Stomach (tissue), 19 donors: ENCODE measurements at places on chromosomes 13 and 19.

DNA sequence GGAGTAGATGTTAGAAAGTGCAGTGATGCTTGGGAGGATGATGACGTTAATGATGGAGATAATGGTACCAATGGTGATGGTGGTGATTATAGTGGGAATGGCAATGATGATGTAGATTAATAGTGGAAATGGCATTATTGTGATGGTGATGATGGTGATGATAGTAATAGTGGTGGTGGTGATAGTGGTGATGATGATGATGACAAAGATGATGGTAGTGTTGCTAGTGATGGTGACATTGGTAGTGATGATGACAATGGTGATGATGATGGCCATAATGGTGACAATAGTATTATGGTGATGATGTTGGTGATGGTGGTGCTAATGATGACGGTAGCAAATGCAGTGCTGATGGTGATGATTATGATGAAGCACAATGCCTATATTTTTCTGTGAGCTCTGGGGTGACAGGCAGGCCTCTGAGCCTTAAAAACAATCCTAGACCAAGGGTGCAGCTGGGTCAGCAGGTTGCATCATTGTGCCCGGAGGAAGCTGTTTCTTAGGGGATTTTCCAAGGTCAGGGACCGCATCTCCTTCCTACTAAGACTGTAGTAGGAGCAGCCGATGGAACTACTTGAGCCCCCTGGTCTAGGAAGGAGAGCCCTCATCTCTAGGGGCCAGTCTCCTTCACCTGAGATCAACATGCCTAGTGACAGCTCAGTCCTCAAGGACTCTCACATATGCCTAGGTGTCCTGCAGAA lies 7.8 kb downstream of the CEACAM18 start:
- no peak overlapping the region for H3K4me3 ChIP-seq
- no peaks in the 10 kb centered on the region for H3K4me1 ChIP-seq
- no peak for DNase-seq
- peaks cover 6% of the 10 kb centered on the region for H3K27me3 ChIP-seq

GRCh38 chr13:46146898-46147297 lies 35.1 kb downstream of the LCP1 start:
- H3K4me3 ChIP-seq, result no peak overlapping the region
- no peaks in the 10 kb centered on the region for H3K36me3 ChIP-seq
- no peak overlapping the region for H3K27ac ChIP-seq
- no peaks in the 10 kb centered on the region for H3K27me3 ChIP-seq

GRCh38 chr13:101917833-101918661 lies 465.6 kb downstream of the ITGBL1 start:
- H3K36me3 ChIP-seq, result no peaks in the 10 kb centered on the region
- no peak overlapping the region for H3K4me3 ChIP-seq
- peak; percentile 27 for DNase-seq
- H3K27me3 ChIP-seq, result peaks cover 44% of the 10 kb centered on the region
- H3K27ac ChIP-seq, result no peak overlapping the region
- peaks cover 21% of the 10 kb centered on the region for H3K4me1 ChIP-seq

DNA sequence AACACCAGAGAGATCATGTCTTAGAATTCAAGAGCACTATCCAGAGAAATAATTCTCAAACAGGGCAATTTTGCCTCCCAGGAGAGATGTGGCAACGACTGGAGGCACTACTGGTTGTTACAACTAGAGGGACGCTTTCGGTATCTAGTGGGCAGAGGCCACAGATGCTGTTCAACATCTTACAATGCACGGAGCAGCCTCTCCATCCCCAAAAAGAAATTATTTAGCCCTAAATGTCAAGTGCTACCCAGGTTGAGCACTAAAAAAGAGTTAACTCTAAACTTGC lies 78.6 kb downstream of the ABCC4 start:
- H3K27ac ChIP-seq, result no peak overlapping the region
- no peaks in the 10 kb centered on the region for H3K27me3 ChIP-seq
- no peak overlapping the region for H3K4me3 ChIP-seq

- no peaks in the 10 kb centered on the region for H3K36me3 ChIP-seq
- H3K4me1 ChIP-seq, result no peaks in the 10 kb centered on the region
- no peak for DNase-seq
- H3K27me3 ChIP-seq, result no peaks in the 10 kb centered on the region
- no peak overlapping the region for H3K27ac ChIP-seq
Observed at GRCh38 chr13:77516342-77516789, 19.1 kb upstream of the SCEL start.

DNA sequence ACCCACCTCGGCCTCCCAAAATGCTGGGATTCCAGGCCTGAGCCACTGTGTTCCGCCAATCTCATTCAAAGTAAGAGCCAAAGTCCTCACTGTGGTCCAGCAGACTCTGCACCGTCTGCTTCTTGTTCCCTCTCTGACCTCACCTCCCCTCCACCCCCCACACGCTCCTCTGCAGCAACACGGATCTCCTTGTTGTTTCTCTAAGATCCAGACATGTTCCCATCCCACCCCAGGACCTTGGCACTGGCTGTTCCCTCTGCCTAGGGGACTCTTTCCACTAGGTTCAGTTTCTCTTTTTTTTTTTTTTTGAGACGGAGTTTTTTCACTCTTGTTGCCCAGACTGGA lies 38.4 kb downstream of the LTBP4 start:
- no peak for DNase-seq
- peaks cover 17% of the 10 kb centered on the region for H3K4me1 ChIP-seq
- H3K4me3 ChIP-seq, result no peak overlapping the region
- H3K36me3 ChIP-seq, result no peaks in the 10 kb centered on the region
- peaks cover 12% of the 10 kb centered on the region for H3K27me3 ChIP-seq

GRCh38 chr19:19362075-19362474 lies 41.4 kb downstream of the MAU2 start:
- H3K4me3 ChIP-seq, result no peak overlapping the region
- no peak overlapping the region for H3K27ac ChIP-seq
- H3K36me3 ChIP-seq, result peaks cover 28% of the 10 kb centered on the region
- H3K27me3 ChIP-seq, result no peaks in the 10 kb centered on the region

DNA sequence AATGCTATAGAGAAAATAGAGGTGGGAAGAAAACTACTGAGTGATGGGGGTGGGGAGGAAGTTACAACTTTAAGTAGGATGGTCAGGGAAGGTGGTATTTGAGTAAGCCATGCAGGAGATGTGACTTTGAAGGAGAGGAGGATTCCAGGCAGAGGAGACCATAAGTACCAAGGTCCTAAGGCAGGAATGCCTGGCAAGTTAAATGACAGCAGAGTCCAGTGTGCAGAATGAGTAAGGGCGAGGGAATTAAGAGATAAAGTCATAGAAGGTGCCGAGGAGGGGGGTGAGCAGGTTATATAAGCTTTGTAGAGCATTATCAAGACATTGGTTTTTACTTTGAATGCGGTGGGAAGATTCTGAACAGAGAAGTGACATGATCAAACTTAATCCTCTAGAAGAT lies 43.2 kb upstream of the WDFY2 start:
- H3K27me3 ChIP-seq, result no peaks in the 10 kb centered on the region
- DNase-seq, result no peak
- no peaks in the 10 kb centered on the region for H3K36me3 ChIP-seq
- peaks cover 27% of the 10 kb centered on the region for H3K4me1 ChIP-seq

DNA sequence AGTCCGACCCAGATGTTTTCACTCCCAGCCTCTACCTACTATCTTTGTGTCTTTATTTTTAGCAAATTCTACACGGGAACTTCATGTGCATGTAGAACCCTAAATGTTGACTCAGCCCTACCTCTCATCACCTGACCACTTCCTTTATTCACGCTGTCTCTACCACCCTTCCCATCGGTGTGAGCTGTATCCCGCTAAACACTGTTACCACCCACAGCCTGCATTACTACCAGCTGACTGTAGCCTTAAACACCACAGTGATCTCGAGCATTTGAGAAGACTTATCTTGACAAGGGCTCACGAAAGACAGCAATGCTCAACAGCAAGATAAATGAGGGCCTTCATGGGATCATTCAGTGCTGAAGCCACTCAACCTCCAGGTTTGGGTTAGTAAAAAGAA lies 15.1 kb downstream of the NCR1 start:
- no peak for DNase-seq
- H3K4me1 ChIP-seq, result no peaks in the 10 kb centered on the region
- no peaks in the 10 kb centered on the region for H3K36me3 ChIP-seq
- H3K27ac ChIP-seq, result no peak overlapping the region

- no peaks in the 10 kb centered on the region for H3K27me3 ChIP-seq
- H3K4me3 ChIP-seq, result no peak overlapping the region
- H3K36me3 ChIP-seq, result no peaks in the 10 kb centered on the region
- no peak overlapping the region for H3K27ac ChIP-seq
- DNase-seq, result no peak
- no peaks in the 10 kb centered on the region for H3K4me1 ChIP-seq
Observed at GRCh38 chr13:28429685-28430290, 65.1 kb downstream of the FLT1 start.

GRCh38 chr19:1062387-1063029 lies 4.5 kb upstream of the ARHGAP45 start:
- DNase-seq, result no peak
- H3K36me3 ChIP-seq, result peaks cover 5% of the 10 kb centered on the region
- peaks cover 18% of the 10 kb centered on the region for H3K27me3 ChIP-seq
- H3K4me3 ChIP-seq, result no peak overlapping the region
- H3K4me1 ChIP-seq, result peaks cover 38% of the 10 kb centered on the region

- no peak overlapping the region for H3K4me3 ChIP-seq
- no peaks in the 10 kb centered on the region for H3K36me3 ChIP-seq
- no peak overlapping the region for H3K27ac ChIP-seq
- no peaks in the 10 kb centered on the region for H3K4me1 ChIP-seq
- no peak for DNase-seq
- no peaks in the 10 kb centered on the region for H3K27me3 ChIP-seq
Observed at GRCh38 chr13:31221057-31221456, 21.3 kb downstream of the B3GLCT start.

- H3K27me3 ChIP-seq, result no peaks in the 10 kb centered on the region
- no peaks in the 10 kb centered on the region for H3K36me3 ChIP-seq
- no peaks in the 10 kb centered on the region for H3K4me1 ChIP-seq
- H3K4me3 ChIP-seq, result no peak overlapping the region
- no peak overlapping the region for H3K27ac ChIP-seq
- DNase-seq, result no peak
Observed at GRCh38 chr13:106417467-106418110, 117.9 kb downstream of the EFNB2 start.

DNA sequence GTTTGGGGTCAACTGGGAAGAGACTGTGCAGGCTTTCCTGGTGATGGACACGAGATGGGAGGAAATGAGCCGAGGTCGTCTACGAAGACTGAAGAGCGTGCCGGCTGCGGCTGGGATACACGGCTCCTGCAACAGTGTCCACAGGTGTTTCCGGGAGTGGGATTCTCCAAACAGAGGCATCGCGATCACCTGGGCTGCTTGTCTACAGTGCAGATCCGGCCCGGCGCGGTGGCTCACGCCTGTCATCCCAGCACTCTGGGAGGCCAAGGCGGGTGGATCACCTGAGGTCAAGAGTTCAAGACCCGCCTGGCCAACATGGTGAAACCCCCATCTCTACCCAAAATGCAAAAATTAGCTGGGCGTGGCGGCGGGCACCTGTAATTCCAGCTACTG lies 11.6 kb upstream of the SLC39A3 start:
- H3K27me3 ChIP-seq, result no peaks in the 10 kb centered on the region
- H3K27ac ChIP-seq, result no peak overlapping the region
- no peak for DNase-seq
- H3K4me1 ChIP-seq, result no peaks in the 10 kb centered on the region
- H3K4me3 ChIP-seq, result no peak overlapping the region
- peaks cover 19% of the 10 kb centered on the region for H3K36me3 ChIP-seq

- peak within 1 kb of the TSS; percentile 60 for H3K4me3 ChIP-seq
- peaks cover 34% of the 10 kb centered on the region for H3K4me1 ChIP-seq
- H3K36me3 ChIP-seq, result no peaks in the 10 kb centered on the region
- peaks cover 24% of the 10 kb centered on the region for H3K27me3 ChIP-seq
Observed at GRCh38 chr19:19627621-19628500, at the start of gene LPAR2. LPAR2 (minus strand) TSS chr19:19628220; CDS start chr19:19627275, 945 bp downstream.

DNA sequence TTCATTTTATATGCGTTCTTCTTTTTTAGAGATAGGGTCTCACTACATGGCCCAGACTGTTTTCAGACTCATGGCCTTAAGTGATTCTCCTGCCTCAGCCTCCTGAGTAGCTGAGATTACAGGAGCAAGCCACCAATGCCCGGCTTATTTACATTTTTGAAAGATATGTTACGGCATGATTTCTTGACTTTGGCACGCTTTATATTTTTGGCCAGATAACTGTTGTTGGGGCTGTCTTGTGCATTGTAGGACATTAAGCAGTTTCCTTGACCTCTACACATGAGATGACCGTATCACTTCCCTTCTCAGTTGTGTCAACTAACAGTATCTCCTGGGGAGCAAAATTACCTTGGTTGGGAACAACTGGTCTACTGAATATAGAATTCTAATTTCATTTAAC lies 28.9 kb upstream of the CLDN10 start:
- no peaks in the 10 kb centered on the region for H3K4me1 ChIP-seq
- H3K36me3 ChIP-seq, result no peaks in the 10 kb centered on the region
- no peak overlapping the region for H3K4me3 ChIP-seq
- no peak for DNase-seq

DNA sequence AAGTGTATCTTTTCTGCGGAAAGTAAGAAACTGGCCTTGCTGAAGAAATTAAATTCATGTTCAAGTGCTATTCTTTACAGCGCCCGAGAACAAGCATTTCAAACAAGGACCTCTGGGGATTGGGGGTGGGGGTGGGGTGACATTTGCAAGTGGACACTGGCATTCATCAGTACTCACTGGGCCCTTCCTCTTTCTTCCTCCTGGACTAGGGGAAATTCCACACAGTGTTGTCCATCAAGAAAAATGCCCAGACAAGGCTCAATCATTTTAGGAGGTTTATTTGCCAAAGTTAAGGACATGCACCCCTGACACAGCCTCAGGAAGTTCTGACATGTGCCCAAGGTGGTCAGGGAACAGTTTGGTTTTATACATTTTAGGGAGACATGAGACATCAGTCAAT lies 22.9 kb upstream of the OR10H1 start:
- H3K36me3 ChIP-seq, result no peaks in the 10 kb centered on the region
- no peak for DNase-seq
- peak overlapping the region; percentile 99 for H3K27ac ChIP-seq

DNA sequence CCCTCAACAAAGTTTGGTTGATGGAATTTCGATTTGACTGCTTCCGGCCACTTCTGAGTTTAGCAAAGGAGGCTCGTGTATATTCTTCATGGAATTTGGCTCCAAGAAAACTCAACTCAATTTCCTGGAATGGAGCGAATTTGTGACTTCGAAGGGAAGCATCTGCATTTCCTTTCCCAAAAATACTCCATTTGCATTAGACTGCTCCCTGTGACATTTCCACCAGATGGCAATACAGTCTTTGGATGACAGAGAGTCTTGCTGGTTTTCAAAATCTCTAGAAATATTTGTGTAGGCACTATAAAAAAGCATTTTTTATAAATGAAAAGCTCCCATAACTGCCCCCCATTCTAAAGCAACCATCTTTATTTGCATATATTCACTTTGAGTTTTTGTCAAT lies 4.1 kb downstream of the C1QTNF9 start:
- no peaks in the 10 kb centered on the region for H3K36me3 ChIP-seq
- peaks cover 1% of the 10 kb centered on the region for H3K4me1 ChIP-seq
- H3K4me3 ChIP-seq, result no peak overlapping the region
- no peaks in the 10 kb centered on the region for H3K27me3 ChIP-seq
- no peak overlapping the region for H3K27ac ChIP-seq

GRCh38 chr19:17294051-17294891 lies 9.0 kb downstream of the ABHD8 start:
- H3K27me3 ChIP-seq, result no peaks in the 10 kb centered on the region
- no peak for DNase-seq
- H3K4me3 ChIP-seq, result no peak overlapping the region
- peaks cover 29% of the 10 kb centered on the region for H3K4me1 ChIP-seq
- no peak overlapping the region for H3K27ac ChIP-seq

GRCh38 chr19:41298348-41298964 lies 11.5 kb upstream of the CCDC97 start:
- peaks cover 73% of the 10 kb centered on the region for H3K4me1 ChIP-seq
- H3K36me3 ChIP-seq, result peaks cover 97% of the 10 kb centered on the region
- H3K4me3 ChIP-seq, result no peak overlapping the region
- peak; percentile 94 for DNase-seq

- no peak overlapping the region for H3K4me3 ChIP-seq
- no peaks in the 10 kb centered on the region for H3K36me3 ChIP-seq
- H3K27me3 ChIP-seq, result no peaks in the 10 kb centered on the region
- DNase-seq, result no peak
Observed at GRCh38 chr13:110403315-110403714, 96.2 kb downstream of the COL4A2 start.
